LoVo (cell line): ENCODE measurements at places on chromosomes 16 and 17.

- DNase-seq: peak; percentile 72
These were observed 15.6 kb upstream of the AURKB start for GRCh38 chr17:8225813-8226535.

- no peak for DNase-seq
These were observed 79.1 kb upstream of the SEC14L1 start for GRCh38 chr17:77061669-77062068.

DNA sequence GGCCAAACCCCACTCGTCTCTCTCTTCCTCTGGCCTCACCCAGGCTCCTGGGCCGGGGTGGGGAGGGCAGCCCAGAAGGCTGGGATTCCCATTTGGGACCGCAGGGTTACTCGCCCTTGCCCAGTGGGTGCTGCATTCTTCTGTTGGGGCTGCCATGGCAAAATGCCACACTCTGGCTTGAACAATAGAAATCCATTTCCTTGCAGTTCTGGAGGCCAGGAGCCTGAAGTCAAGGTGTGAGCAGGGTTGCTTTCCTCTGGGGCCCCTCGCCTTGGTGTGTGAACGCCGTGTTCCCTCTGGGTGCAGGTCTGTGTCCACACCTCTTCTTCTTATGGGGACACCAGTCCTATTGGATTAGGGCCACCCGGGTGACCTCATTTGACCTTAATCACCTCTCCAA is 105.8 kb upstream of the GSE1 start:
- DNase-seq: no peak

DNA sequence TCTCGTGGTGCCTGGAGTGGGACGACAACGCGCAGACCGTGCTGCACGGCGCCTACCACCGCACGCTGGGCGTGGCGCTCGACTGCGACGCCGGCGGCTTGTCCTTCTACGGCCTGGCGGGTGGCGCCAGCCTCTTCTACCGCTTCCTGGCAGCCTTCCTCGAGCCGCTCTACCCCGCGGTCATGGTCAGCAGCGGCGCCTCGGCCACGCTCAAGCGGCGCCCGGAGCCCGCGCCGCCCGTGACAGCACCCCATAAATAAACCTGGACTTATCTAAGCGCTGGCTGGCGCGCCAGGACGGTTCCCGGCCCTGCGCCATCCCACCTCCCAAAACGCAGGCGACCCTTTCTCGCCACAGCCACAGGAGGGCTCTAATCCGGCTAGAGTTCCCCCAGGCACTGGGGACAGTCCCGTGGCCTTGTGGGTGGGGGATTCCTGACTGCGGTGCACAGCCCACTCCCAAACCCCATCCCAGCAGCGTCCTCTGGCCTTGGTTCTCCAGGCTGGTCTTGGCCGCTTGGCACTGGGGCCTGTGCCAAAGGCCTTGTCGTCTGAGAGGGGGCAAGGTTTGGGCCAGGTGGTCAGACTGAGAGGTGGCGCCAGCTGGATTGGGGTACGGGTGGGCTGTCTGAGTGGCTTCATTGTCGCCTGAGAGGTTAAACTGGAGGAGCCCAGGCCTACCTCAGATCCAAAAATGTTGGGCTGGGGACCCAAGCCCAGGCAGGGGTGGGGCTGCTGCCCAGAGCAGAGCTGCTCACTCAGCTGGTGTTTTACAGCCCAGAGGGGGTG is 10.1 kb upstream of the SLC16A5 start:
- DNase-seq: peak; percentile 60

DNA sequence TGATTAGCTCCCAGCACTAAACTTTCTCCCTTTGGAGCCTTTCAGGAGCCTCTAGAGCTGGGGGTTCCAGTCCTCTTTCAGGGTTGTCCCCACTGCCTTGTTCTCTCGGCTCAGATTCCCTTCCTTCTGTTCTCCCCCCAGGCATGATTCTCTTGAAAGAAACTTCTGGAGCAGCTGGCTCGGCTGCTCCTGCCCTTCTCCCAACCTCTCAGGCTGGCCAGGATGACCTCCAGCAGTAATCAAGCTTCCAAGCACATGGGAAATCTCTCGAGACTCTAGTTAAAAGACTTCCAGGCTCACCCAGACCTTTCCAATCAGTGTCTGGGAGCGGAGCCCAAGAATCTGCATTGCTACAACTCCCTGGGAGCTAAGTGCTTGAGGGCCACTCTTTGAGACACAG is 3.6 kb downstream of the SDK2 start:
- DNase-seq: no peak

- DNase-seq: no peak
These were observed 1014.4 kb upstream of the GOT2 start for GRCh38 chr16:59748531-59748930.

DNA sequence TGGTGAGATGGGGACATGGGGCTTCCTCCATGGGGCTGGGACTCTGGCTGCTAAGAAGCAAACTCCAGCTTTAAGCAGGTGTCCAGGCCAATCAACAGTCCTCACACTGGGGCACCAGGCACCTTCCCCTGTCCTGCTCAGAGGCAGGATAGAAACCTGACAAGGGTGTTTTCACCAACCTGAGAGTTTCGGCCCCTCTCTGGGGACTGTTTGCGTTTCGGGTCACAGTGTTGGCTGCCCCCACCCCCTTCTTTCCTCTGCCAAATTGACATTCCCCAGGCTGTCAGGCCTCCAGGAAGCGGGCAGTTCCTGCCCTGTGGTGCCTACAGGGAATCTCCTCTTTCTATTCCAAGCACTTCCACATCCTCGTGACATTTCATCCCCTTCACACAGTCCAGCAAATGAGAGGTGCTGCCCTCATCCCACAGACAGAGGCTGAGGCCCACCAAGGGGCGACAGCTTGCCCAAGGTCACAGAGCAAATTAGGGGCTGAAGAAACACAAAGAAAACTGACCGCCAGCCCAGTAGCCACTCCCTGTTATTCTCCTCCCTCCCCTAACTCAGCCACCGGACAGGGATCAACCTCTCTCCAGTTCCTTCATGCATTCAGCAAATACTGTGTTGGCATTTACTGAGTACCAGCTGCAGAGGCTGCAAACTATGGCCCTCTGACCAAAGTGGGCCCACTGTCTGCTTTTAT is 38.0 kb downstream of the MMP15 start:
- no peak for DNase-seq

DNA sequence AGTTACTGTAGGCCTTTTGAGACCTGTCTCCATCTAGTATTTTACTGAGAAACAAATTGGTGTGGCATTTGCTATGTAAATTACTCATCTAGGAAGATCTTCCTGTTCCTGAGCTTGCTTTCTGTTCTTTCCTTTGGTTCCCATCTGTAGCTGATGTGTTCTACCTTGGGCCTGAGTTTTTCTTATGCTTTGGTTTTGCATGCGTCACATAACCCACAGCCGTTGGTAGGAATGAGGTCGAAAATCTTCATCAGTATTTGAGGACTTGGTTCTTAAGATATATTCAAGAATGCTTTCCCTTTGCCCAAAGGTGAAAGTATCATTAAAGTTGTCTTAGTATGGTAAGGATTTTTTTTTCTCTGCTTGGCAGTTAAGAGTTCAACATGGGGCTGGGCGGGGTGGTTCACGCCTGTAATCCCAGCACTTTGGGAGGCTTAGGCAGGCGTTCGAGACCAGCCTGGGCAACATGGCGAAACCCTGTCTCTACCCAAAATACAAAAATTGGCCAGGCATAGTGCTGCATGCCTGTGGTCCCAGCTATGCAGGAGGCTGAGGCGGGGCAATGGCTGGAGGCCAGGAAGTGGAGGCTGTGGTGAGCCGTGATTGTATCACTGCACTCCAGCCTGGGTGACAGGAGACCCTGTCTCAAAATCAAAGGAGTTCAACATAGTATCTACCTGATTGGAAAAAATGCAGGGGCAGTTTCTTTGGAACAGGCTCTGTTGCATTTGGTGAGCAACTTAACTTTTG is 28.8 kb downstream of the IST1 start:
- no peak for DNase-seq

DNA sequence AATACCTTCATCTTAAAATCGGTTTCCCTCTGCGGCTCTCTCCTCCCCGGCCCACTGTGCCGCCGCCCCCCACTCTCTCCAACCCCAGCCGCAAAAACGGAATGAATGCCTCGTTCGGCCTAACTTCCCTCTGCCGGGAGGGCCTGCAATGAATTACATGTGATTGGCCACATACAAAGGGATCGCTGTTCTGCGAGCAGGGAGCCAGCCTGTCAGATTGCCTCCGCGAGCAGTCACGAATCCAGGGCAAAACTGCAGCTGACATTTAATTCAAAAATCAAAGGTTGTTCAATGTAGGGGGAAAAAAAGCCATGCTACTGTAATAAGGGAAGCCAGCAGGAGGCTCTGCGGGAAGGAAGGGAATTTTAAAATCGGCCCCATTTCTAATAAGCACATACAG is 84.9 kb downstream of the TBC1D16 start:
- no peak for DNase-seq

- no peak for DNase-seq
These were observed 206.9 kb upstream of the C17orf78 start for GRCh38 chr17:37168731-37169353.

GRCh38 chr17:47850692-47851573 is at the start of gene SP6:
SP6 (minus strand) TSS chr17:47851163; CDS start chr17:47848429, 2,734 bp downstream.
- DNase-seq: peak; percentile 90

DNA sequence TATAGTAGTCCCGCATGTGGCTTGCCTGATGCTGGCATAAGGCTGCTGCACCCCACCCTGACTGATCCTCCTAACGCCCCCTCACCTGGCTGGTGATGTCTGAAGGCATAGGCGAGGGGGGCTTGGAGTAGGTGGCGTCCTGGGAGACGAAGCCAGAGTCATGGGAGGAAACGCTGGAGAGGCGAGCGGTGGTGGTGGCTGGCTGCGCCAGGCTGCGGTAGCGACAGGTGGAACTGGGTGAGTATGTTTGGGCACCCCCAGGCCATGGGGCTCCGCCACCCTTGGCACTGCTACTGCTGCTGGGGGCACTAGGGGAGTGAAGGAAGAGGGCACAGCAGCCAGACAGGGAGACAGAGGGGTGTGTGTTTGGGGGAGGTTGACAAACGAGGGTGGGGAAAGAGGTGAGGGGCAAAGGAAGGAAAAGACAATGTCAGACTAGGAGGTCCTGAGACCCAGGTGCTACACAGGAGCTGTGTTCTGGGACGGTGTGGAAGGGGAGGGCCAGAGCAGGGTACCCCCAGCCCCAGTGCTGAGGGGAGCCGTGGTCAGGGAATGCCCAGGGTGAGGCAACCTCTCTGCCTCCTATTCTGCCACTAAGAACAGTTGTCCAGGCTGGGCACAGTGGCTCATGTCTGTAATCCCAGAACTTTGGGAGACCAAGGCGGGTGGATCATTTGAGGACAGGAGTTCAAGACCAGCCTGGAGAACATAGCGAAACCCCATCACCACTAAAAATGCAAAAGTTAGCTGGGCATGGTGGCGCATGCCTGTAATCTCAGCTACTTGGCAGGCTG is 11.4 kb downstream of the MTSS2 start:
- DNase-seq: no peak

- no peak for DNase-seq
These were observed 12.0 kb downstream of the PRR11 start for GRCh38 chr17:59167571-59168001.

GRCh38 chr16:62700426-62701294 is 664.4 kb upstream of the CDH8 start:
- no peak for DNase-seq

DNA sequence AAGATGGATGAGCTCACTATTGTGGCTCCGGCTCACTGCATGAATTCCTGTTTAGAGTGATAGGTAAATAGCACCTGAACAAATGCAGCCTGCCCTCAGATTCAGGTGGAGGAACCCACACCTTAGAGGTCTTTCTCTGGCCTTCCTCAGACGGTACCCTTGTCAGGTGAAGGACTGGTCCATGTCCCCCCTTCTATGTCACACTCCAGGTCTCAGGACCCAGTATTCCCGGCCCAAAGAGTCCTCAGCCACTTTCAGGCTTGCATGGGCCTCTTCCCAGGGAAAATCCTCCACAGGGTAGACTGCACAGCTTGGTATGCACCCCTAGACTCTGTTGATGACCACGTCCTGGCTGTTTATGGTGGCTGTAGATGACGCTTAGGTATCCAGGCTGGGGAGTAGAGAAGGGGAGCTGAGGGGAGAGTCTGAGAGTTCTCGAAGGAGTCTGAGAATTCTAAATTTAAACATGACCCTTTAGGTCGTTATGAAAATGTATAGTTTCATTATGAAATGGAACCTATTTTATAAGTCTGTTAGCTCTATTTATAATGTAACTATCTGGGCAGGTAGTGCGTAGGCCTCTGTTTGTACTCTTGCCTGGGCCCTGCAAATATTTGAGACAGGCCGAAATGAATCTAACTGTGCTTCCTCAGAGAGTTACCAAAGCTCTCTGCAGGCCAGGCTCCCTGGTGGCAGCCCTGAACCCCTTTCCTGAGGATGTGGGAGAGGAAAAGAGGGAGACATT is 32.5 kb upstream of the CCR7 start:
- no peak for DNase-seq

DNA sequence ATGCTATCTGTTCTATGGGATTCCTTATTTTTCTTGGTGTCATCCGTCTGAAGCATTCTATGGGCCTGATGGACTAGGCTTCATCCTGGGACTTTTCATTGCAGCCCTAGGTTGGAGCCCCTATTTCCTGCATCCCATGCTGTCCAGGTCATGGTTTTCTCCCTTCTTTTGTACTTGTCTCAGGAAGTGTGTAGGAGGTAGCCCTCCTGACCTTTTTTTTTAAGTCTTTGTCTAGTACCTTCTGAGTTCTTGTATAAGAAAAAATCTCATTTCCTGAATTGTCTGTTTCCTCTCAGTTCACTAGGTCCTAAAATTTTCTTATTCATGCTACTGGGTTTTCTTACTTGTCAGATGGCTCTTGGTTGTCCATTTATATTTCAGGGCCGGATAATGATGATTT is 6.0 kb downstream of the NDEL1 start:
- no peak for DNase-seq

- no peak for DNase-seq
These were observed 186.4 kb downstream of the BCAS3 start for GRCh38 chr17:60863892-60864707.

- DNase-seq: no peak
These were observed 196.9 kb upstream of the MAF start for GRCh38 chr16:79797486-79797885.

- no peak for DNase-seq
These were observed 56.2 kb downstream of the HSD17B2 start for GRCh38 chr16:82091241-82091640.

DNA sequence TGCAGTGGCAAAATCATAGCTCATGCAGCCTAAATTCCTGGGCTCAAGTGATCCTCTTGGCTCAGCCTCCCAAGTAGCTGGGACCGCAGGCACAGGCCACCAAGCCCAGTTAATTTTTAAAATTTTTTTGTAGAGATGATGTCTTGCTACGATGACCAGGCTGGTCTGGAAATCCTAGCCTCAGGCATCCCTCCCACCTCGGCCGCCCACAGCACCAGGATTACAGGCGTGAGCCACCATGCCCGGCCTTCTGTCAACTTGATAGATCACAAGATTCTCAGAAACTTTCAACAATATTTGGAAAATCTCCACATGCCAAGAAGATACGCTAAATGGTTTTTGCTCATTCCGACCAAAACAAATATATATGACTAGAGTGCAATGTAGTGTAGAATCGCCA is 111.0 kb downstream of the ADCY9 start:
- DNase-seq: no peak

- no peak for DNase-seq
These were observed 17.4 kb upstream of the MPRIP start for GRCh38 chr17:17024778-17025300.

DNA sequence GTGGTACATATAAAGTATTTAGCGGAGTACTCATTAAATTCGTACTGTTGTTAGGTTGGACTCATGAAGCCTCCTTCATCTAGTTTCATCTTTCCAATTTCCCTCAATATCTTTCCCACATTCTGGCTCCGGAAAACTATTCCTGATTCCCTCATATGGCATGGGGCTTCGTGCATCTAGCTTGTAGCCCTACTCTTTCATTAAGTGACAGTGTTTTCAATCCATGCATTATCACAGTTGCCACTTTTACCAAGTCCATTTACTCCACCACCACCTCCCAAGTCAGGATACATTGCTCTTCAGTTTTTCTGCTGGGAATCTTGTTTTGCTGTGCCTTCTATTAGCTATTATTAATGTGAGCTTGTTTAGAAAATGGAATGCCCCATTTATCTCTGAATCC is 1032.1 kb upstream of the RBFOX1 start:
- DNase-seq: no peak
